ENCODE measurements at places on chromosomes 1 and 21. TPM values are rescaled to one million over a fixed set of nuclear protein-coding genes. Genes with fewer than 3 reads are reported as not detected.

Gene EPHX1
- 14.4 TPM for polyA plus RNA-seq

Gene LYPLA2
- 121 TPM for polyA plus RNA-seq

Gene CR1
- 0.46 TPM for polyA plus RNA-seq

Gene KCNJ15
- polyA plus RNA-seq, result 0.22 TPM

Gene MYBPH
- not detected for polyA plus RNA-seq

Gene RYR2
- under 0.01 TPM for polyA plus RNA-seq

Gene TMEM52
- polyA plus RNA-seq, result 1.2 TPM

Gene CLCA4
- 168 TPM for polyA plus RNA-seq

- H3K27ac ChIP-seq, result no peak overlapping the region
- H3K4me1 ChIP-seq, result no peaks in the 10 kb centered on the region
- no peak for DNase-seq
- H3K27me3 ChIP-seq, result no peaks in the 10 kb centered on the region
- no peaks in the 10 kb centered on the region for H3K36me3 ChIP-seq
Observed at GRCh38 chr1:99352821-99353220, 88.5 kb downstream of the PLPPR4 start.

DNA sequence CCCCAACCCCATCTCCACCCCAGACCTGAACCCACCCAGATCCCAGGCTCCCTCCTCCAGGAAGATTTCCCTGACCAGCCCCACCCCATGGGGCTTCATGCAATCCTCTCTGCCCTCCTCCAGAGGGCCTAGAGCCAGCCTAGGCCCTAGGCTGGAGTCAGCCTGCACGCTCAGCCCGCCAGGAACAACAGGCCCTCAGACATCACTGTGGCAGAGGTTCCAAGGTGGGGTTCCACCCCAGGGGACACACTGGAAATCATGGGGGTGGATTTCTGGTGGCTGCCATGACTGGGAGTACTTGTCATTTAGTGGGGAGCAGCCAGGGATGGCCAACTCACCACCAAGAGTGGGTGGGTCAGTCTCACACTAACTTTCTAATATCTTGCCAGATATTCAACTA lies 122.0 kb downstream of the GLIS1 start:
- H3K36me3 ChIP-seq, result no peaks in the 10 kb centered on the region
- H3K4me3 ChIP-seq, result no peak overlapping the region
- no peak overlapping the region for H3K27ac ChIP-seq
- H3K4me1 ChIP-seq, result no peaks in the 10 kb centered on the region

DNA sequence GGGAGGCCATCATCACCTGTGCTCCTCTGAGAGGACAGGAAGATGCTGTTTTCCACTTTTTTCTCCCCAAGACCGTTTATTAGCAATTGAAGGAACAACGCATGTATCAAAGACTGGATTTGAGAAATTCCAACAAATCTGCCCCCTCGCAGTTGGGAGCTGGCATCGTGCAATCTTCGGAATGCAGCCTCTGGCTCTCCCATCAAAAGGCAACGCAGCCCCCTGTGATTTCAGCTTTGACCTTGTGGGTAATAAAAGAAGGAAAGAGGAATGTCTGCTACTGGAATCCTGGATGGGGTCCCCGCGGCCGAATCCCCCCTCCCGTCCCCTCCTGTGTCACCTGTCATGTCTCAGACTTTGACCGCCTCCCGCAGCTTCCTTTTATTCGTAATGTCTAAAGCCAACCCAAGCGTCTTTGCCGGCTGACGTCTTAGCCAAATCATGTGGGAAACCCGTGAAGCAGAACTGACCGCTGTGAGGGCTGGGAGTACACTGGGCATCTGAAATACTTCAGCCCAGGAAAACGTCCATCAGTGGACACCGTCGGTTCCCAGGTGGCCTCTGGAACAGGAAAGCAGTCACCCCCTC lies 101.5 kb downstream of the WDR4 start:
- DNase-seq, result no peak
- peaks cover 21% of the 10 kb centered on the region for H3K36me3 ChIP-seq
- no peak overlapping the region for H3K4me3 ChIP-seq
- H3K27ac ChIP-seq, result peak overlapping the region; percentile 2
- peaks cover 29% of the 10 kb centered on the region for H3K27me3 ChIP-seq
- peaks cover 10% of the 10 kb centered on the region for H3K4me1 ChIP-seq

DNA sequence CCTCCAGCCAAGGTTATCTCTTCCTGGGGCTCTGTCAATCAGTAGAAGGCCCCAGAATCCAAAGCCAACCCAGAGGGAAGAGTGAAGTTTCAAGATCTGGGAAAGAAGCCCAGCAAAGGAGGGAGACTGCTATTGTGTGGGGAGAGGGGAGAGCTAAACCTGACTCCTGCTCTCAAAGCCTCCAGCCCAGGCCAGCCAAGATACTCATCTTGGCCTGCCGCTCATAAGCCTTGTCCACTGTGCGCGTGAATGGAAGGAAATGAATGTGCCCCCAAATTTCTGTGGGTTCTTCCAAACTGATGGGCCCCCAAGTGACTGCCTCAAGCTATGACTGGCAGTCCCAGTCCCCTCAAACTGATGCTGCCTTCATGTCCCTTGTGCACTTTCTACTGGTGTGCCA lies 2.0 kb downstream of the PLXNA2 start:
- H3K27ac ChIP-seq, result no peak overlapping the region
- DNase-seq, result peak; percentile 47
- peaks cover 54% of the 10 kb centered on the region for H3K4me1 ChIP-seq

DNA sequence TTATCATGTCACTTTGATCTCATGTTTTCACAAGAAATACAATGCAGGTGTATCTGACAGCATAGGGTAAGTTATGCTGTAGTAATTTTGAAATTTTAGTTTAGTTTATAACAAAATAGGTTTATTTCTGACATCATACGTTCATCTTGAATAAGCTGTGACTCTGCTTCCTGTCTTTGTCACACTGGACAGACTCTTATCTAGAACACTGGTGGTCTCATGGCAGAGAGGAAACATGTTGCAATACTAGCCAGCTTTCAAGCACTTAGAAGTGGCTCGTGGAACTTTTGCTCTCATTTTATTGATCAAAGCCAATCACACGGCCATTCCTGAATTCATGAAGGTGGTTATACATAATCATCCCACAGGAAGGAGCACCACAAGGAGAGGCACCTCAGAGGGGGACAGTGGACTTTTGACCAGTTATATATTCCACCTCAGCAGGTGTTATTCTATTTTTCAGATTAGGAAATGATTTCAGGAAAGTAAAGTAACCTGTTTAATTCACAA lies 46.5 kb downstream of the CYP2J2 start:
- no peak for DNase-seq
- H3K4me1 ChIP-seq, result no peaks in the 10 kb centered on the region
- H3K36me3 ChIP-seq, result no peaks in the 10 kb centered on the region
- no peak overlapping the region for H3K4me3 ChIP-seq
- H3K27me3 ChIP-seq, result no peaks in the 10 kb centered on the region

DNA sequence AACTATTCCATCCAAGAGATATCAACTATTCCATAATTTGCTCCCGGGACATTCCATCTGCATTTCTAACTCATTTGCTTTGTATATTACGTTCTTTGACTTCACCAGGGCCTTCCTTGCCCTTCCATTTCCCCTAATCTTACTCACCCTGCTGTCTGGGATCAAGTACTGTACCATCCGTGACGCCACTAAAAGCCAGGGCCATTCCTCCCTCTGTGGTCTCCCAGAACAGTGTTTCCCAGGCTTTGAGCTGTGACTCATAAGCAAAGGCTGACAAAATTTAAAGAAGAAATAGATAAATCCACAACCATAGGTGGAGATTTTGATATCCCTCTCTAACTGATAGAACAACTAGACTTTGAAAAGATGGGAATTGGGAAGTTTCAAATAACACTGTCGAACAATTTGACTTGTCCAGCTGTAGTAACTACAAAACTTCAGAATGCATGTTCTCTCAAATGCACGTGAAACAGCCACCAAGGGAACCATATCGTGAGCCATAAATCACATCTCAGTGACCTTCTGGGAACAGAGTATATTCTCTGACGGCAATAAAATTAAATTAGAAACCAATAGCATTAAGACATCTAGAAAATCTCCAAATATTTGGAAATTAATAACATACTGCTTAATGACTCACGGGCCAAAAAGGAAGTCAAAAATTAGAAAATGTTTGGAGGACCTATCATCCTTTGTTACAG lies 501.0 kb downstream of the SETD4 start:
- no peaks in the 10 kb centered on the region for H3K36me3 ChIP-seq
- H3K4me1 ChIP-seq, result no peaks in the 10 kb centered on the region
- no peaks in the 10 kb centered on the region for H3K27me3 ChIP-seq
- H3K4me3 ChIP-seq, result no peak overlapping the region
- no peak for DNase-seq

- no peaks in the 10 kb centered on the region for H3K27me3 ChIP-seq
- H3K4me3 ChIP-seq, result no peak overlapping the region
- DNase-seq, result no peak
- no peaks in the 10 kb centered on the region for H3K36me3 ChIP-seq
Observed at GRCh38 chr1:176783309-176783708, 320.3 kb downstream of the PAPPA2 start.

GRCh38 chr1:42221952-42222606 lies 57.5 kb upstream of the GUCA2A start:
- no peak for DNase-seq
- H3K4me3 ChIP-seq, result no peak overlapping the region
- H3K4me1 ChIP-seq, result peaks cover 22% of the 10 kb centered on the region
- H3K36me3 ChIP-seq, result no peaks in the 10 kb centered on the region

- no peak for DNase-seq
- H3K4me1 ChIP-seq, result peaks cover 11% of the 10 kb centered on the region
- no peaks in the 10 kb centered on the region for H3K36me3 ChIP-seq
- no peaks in the 10 kb centered on the region for H3K27me3 ChIP-seq
- H3K4me3 ChIP-seq, result no peak overlapping the region
Observed at GRCh38 chr1:178393370-178393769, 103.4 kb downstream of the CLEC20A start.
